ENCODE measurements at places on chromosomes 7 and 10.

GRCh38 chr7:112759905-112760304, 30.3 kb downstream of the TMEM168 start:
- DNase-seq = no peak

GRCh38 chr7:2993868-2994267, 49.8 kb downstream of the CARD11 start:
- no peak for DNase-seq

- DNase-seq = no peak
These were observed 43.4 kb downstream of the MYOF start for GRCh38 chr10:93438613-93439253.

- no peak for DNase-seq
These were observed 118.7 kb upstream of the GDF10 start for GRCh38 chr10:47181052-47181849.

DNA sequence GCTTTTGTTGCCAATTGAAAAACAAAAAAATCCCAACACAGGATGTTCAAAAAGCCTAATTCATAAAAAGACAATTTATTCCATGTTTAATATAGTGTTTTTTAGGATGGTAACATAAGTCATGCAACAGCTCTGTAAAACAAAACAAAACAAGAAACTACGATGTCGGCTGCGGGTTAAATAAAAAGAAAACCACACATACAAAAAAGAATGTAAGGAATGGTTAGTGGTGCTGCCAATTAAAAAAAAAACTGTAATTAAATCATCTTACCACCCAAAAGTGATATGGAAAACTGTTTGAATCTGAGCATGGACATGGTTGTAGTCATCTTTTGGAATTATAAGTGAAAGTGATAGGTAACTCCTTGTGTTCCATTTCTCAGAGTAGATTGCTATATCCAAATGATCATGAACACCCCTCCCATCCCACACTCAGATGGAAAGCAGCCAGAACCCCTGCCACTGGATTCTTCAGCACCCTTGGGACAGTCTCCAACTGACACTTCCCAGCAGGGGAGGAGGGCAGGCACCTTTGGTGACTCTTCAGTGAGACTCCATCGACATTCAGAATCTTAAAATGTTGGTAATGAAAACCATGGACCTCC, 14.3 kb upstream of the DAGLB start:
- DNase-seq = no peak

GRCh38 chr7:117173035-117173770, 149.7 kb downstream of the WNT2 start:
- DNase-seq = no peak

- DNase-seq = peak; percentile 13
These were observed 2.0 kb downstream of the ACSM6 start for GRCh38 chr10:95196046-95196445.

GRCh38 chr10:32410569-32410968, 35.4 kb upstream of the CCDC7 start:
- DNase-seq = no peak

- no peak for DNase-seq
These were observed at the start of gene GALNT17 for GRCh38 chr7:71132127-71132376. Gene GALNT17 (plus strand): TSS chr7:71132144.

DNA sequence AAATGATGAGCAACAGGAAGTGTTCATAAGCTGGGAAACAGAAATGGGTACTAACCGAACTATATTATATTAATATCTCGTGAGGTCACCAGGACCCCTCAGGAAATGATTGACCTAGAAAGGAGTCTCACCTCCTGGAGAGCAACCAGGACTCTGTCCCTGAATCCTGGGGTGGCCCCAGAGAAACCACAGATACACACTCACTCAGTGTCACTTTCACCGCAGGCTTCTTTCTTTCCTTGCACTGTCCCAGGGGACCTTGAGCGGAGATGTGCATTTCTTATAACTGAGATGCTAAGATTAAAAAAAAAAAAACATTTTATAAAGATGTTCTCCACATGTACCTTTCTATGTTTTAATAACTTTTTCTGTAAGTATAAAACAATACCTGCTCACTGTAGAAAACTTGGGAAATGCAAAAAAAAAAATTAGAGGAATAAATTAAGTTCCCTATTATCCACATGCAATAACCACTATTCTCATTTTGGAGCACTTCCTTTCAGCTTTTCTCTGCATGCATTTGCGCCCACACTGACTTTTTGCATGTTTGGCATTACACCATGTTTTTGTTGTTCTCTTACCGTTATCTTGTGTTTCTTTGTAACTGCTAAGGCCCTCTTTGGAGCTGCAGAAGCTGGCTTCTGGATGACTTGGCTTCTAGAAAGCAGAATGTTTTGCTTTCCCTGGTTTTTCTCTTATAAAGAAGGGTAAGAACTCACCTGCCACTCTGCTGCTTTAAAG, 15.0 kb downstream of the NOD1 start:
- no peak for DNase-seq

DNA sequence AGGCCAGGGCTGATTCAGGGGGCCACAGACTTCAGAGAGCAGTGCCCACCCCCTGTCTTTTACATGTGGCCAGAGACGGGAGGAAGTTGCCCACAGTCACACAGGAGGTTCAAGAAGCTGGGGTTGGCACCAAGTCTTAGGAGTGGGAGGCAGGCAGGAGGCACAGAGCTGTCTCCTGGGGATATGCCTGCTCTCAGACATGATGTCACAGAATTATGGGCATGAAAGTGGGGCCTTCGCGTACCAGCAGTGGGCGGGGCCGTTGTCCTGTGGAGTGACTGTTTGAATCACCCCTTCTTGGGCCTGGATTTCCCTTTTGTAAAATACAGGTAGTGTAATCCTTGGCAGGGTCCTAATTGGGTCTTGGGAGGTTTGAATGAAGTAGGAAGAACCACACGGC, 81.2 kb upstream of the PPIF start:
- DNase-seq = no peak

DNA sequence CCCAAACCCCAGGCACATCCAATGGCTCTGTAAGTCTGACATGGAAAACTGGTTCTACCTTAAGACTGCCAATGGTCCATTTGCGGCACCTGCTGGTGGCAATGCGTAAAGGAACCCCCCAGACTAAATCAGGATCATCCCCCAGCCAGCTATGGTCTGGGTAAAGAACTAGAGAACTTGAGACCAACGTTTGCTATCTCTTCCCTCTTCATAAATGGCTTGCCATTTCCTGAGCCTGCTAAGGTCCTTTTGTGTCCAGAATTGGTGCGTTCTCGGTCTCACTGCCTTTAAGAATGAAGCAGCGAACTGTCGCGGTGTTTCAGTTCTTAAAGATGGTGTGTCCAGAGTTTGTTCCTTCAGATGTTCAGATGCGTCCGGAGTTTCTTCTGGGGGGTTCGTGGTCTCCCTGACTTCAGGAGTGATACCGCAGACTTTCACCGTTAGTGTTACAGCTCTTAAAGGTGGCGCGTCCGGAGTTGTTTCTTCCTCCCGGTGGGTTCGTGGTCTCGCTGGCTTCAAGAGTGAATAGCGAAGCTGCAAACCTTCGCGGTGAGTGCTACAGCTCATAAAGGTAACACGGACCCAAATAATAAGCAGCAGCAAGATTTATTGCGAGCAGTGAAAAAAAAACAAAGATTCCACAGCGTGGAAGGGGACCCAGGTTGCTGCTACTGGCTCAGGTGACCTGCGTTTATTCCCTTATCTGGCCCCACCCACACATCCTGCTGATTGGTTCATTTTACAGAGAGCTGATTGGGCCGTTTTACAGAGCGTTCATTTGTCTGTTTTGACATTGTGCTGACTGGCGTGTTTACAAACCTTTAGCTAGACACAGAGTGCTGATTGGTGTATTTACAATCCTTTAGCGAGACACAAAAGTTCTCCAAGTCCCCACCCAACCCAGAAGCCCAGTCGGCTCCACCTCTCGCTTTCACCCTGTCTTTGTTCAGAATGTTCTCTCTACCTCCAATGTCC, 95.4 kb downstream of the ELMO1 start:
- no peak for DNase-seq

DNA sequence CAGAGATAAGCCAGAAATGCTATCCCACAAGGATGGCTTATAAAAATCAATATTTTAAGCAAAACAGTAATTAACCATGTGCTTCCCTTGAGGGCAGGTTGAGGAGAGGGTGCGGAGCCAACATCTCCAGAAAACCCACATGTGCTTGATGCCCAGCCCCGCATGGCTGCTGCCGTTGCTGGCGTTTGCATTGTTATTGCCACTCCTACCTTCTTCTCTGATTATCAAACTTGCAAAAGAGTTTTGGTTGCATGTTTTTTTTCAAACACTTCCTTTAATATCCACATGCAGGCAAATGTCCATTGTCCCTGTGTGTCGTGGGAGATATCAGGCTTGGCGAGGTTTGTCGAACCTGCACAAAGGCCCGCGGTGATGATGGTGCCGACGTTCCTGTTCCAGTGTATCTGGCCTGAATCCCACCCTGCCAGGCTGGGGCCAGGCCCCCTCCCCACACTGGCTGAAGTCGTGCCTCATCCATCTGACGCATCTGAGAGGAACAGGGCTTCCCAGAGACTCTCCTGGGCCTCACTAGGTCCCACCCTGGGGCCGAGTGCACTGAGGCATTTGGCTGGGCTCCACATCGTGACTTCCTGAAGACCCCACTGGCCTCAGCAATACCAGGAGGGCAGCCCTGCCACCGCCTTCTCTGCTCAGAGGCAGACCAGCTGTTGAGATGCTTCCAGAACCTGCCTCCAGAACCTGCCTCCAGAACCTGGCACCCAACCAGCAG, 40.9 kb downstream of the TCERG1L start:
- no peak for DNase-seq

DNA sequence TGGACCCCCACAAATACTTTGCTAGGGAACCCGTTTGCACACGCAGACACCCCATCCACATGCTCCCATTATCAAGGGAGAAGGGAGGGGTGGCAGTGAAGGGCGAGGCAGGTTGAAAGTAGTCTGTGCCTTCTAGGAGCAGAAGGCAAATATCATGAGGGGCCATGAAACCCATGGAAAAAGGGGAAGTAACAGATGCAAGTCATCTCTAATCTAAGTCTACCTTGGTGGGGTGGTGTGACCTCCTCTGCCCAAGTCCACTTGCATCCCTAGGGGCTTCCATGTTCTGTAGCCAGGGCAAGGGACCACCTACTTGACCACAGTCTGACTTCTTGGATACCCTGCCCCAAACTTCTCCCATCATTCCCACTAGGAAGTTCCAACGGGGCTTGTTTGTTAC, 5.5 kb downstream of the GIMAP6 start:
- DNase-seq = no peak

GRCh38 chr10:102872163-102872562, 2.9 kb downstream of the AS3MT start:
- no peak for DNase-seq

GRCh38 chr10:500876-501275, 188.6 kb downstream of the DIP2C start:
- DNase-seq = no peak

DNA sequence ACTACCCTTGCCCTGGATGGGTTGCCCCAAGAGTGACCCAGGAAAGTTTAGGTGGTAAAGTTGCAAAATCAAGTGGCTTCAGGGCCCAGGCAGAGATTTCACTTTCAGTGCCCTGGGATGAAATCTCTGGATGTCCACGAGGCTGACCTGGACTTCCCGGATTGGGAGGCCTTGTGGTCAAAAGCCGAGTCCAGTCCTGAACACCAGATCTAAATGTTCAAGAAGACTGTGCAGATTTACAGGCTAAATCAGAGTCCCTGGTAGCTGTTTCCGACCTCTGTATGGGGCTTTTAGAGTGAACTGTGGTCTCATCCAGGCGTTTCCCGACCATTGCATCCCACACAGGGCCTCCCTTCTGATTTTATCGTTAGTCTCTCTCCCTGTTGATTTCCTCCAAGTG, 95.3 kb downstream of the WDR11 start:
- DNase-seq = no peak

DNA sequence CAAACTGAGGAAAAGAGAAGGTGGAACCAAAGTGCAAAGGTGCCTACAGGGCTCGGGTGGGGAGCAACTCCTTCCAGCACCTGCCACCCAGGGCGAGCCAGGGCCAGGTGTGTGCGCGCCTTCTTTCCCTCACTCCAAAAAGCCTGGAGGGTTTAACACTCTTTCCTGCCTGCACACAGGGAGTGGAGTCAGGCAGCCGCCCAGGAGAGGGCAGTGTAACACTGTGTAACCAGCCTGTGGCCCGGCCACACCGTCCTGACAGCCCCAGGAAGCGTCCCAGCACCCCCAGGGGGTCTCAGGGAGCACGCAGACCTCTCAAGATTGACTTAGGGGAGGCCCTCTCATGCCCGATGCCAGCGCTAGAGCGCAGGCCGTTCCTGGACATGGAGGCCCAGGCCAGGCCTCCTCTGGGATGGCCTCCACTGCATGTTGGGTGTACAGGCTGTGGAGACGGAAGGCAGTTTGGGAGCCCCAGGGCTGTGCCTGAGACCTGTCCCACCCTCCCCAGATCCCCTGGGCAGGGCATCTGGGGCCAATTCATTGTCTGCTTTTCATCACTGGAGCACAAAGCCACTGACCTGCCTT, 13.4 kb downstream of the BRI3 start:
- DNase-seq = peak; percentile 14

DNA sequence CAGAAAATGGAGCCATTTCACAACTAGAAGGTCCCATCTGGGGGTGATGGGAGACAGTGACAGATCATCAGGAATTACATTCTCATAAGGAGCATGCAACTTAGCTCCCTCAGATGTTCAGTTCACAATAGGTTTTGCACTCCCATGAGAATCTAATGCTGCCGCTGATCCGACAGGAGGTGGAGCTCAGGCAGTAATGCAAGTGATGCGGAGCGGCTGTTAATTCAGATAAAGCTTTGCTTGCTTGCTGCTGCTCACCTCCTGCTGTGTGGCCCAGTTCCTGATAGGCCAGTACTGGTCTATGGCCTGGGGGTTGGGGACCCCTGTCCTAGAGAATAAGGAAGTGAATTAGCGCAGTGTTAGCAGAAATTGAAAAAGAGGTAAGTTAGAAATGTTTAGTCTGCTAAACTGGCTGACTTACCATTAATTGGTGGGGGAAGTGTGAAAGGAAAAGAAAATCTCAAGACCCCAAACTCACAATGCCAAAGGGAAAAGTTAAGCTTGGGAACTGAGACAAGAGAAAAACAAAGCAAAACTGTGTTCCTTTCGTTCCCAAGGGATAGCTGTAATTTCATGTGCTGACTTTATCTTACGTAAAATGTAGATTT, 76.4 kb downstream of the LYZL2 start:
- no peak for DNase-seq

- no peak for DNase-seq
These were observed at the start of gene VSTM2A for GRCh38 chr7:54541669-54542625. Gene VSTM2A (plus strand): TSS chr7:54542375. CDS start chr7:54542731, 356 bp downstream.

- no peak for DNase-seq
These were observed 77.5 kb upstream of the GDF10 start for GRCh38 chr10:47222461-47222860.

GRCh38 chr10:8183241-8183704, 128.8 kb downstream of the GATA3 start:
- no peak for DNase-seq

- DNase-seq = no peak
These were observed 976.3 kb upstream of the LRRTM3 start for GRCh38 chr10:65949526-65949925.

DNA sequence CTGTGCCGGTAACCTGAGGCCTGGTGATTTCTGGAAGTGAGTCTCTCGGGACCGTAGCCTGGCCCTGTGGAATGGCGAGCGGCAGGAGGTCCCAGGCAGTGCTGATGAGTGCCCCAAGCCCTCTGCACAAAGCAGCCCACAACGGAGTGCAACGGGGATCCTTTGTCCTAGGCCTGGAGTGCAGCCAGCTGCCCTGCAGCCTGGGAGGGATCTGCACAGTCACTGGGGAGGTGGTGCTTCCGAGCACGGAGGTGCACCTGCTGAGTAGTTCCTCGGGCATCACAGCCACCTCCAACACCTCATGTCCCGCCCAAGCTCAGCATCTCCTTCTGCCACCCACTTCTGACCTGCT, 162.8 kb upstream of the ZMIZ1 start:
- peak; percentile 16 for DNase-seq

GRCh38 chr7:141557360-141557759, 6.2 kb downstream of the AGK start:
- DNase-seq = no peak
